ENCODE measurements at places on chromosomes 12 and 14.
A peak's percentile ranks its signal among the peaks of the same experiment; 100 is the strongest.

DNA sequence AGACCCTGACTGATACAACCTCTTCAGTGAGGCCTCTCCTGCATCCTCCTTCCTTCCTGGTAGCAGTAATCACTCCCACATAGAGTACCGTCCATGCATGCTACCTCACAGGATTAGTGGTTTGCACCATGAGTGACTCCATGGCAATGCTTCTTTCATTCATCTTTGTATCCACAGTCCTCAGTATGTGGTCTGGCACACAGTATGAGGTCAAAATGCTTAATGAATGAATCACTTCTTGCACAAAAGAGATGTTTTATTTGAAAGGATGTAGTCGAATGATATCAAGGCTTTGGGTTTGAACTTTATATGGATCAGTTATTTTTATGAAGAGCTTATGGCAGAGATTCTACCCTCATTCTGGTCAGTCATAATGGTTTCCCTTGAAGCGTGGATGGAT, 42.2 kb downstream of the KCNA5 start:
- DNase-seq: no peak

- no peak for DNase-seq
Measured at GRCh38 chr12:29883941-29884554, 100.3 kb upstream of the TMTC1 start.

DNA sequence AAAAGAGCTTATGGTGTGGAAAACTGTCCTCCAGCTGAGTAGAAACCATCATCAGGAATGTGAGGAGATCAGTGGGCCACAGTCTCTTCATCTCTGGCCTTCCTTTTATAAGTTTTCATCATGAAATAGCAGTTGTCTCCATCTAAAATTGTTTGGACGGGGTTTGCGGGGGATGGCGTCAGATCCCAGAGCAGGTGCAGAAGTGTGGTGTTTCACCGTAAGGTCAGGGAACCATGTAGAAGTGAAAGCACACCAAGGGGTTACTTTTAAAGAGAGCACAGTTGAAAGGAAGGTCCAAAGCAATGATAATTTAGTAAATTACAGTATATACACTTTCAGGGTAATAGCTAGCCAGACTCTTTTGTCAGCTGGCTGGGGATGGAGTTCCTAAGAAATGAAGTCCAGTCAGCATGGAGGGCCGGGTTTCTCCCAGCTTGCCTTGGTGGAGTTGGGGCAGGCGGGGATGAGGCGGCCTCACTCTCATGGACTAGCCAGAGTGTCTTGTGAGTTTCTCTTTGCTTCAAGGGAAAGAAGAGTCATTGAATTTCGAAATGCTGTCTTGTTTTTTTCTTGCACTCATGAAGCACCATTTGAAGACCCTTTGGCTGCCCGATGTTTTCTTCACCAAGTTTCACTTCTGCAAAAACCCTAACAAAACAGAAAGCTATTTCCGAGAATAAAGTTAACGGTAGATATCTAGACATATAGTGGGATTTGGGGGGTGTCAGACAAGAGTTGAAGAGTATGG, 100.6 kb downstream of the ETV6 start:
- no peak for DNase-seq

GRCh38 chr14:36293824-36294223, 26.6 kb downstream of the MBIP start:
- DNase-seq: no peak

GRCh38 chr14:34714320-34715126, at the start of gene CFL2:
Gene CFL2 (minus strand): TSS chr14:34714593. CDS start chr14:34714540, 53 bp downstream.
- peak; percentile 35 for DNase-seq

GRCh38 chr12:59651229-59651920, 55.5 kb downstream of the SLC16A7 start:
- DNase-seq: no peak

GRCh38 chr14:104102282-104102914, 16.9 kb downstream of the ASPG start:
- no peak for DNase-seq

DNA sequence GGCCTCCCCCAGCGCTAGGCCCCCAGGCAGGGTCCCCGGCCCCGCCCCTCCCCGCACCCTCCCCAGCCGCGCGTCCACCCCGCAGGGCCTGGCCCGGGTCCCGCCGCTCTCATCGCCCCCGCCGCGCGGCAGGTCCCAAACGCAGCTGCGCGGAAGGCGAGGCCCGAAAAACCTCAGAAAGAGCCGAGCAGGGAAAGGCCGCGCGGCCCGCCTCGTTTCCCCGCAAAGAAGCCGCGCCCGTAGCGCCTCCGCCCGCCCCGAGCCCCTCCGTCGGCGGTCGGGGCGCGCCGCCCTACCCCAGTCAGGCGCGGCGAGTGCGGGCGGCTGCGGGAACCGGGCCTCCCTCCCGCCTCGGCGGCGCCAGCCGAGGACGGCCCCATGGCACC, 324 bp downstream of the POLE start:
- DNase-seq: no peak

DNA sequence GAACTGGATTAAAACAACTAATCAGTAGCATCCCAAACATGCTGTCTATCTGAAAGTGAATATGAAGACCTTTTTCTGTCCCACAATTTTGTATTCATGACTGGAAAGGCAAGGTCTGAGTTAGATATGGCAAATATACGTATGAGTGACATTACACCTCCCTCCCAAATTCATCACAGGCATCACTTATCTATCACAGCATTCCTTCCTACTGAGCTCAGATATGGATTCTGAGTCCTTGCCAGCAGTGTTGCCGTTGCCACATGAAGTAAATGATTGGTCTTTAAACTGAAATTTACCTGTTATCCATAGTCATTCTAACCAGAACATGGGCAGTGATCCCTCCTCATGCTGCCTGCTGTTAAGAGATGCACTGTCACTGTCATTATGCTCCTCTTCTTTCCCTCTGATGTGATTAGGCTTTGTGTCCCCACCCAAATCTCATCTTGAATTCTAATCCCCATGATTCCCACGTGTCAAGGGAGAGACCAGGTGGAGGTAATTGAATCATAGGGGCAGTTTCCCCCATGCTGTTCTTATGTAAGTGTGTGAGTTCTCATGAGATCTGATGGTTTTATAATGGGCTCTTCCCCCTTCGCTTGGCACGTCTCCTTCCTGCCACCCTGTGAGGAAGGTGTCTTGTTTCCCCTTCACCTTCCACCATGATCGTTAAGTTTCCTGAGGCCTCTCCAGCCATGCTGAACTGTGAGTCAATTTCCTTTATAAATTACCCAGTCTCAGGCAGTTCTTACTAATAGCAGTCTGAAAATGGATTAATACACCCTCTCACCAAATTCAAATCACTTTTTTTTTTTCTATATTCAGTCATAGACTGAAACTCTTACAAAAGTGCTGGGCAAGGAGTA, 288.4 kb downstream of the NUAK1 start:
- no peak for DNase-seq

DNA sequence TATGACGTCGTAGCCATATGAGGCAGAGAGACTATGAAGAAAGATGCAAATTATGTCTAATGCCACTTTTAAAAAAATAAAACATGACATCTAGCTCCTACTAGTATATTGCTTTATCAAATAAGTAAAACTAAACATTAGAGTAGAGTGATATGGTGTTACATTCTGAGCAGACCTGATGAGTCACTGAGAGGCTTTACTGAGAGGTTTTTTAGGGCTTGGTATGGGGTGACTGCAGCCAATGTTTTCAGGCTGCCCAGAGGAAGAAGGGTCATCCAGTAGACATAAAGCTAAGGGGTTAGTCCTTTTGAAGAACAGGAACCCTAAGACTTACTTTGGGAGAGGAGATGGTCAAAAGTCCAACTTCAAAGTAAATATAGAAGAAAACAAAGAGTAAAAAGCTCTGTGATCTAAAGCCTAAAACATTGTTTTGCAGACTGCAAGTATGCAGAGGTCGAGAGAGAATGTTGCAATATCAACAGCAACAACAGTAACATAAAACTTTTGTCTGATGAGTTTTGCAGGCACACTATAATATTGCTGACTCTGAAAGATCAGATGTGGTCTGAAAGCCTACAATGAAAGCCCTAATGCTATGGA, 774.7 kb downstream of the TMTC2 start:
- no peak for DNase-seq

GRCh38 chr12:16506394-16506793, 99.6 kb downstream of the LMO3 start:
- DNase-seq: no peak

DNA sequence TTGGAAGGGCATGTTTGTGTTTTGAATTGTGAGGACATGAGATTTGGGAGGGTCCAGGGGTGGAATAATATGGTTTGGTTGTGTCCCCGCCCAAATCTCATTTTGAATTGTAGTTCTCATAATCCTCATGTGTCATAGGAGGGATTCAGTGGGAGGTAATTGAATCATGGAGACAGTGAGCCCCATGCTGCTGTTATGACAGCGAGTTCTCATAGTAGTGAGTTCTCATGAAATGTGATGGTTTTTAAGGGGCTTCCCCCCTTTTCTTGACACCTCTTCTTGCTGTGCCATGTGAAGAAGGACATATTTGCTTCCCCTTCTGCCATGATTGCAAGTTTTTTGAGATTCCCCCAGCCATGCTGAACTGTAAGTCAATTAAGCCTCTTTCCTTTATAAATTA, 260.0 kb downstream of the DUSP6 start:
- DNase-seq: no peak

DNA sequence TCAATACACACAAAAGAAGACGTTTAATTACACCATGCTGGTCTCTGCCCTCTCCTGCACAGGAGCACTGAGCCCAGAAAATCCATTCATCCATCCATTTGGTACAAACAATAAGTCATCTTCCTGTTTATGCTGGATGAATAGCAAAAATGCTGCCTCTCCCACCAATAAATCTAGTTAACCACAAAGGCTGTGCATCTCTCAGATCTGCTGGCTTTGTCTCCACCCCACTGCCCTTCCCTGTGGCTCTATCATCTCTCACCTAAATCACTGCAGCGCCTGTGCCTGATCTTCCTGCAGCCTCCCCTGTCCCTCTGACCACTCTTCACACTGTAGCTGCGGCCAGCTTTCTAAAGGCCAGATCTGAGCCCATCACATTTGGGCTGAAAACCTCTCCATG, 72.9 kb upstream of the DDX11 start:
- DNase-seq: no peak

DNA sequence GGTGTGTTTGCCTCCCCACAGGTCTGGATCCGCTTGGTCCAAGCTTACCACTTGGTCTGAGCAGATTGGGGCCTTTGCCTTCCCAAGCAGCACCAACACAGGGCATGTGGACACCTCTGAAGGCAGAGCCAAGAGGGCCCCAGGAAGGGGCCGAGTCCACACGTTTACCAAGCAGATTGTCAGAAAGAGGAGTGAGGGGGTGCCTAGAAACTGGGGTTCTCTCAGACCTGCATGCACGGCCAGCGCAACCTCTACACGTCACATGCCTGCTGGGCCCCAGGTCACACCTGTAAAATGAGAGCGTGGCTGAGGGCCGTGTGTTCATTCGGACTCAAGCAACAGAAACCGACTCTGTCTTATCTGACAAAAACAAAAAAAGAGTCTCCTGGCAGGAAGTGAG, 96.9 kb downstream of the PAPOLA start:
- no peak for DNase-seq

DNA sequence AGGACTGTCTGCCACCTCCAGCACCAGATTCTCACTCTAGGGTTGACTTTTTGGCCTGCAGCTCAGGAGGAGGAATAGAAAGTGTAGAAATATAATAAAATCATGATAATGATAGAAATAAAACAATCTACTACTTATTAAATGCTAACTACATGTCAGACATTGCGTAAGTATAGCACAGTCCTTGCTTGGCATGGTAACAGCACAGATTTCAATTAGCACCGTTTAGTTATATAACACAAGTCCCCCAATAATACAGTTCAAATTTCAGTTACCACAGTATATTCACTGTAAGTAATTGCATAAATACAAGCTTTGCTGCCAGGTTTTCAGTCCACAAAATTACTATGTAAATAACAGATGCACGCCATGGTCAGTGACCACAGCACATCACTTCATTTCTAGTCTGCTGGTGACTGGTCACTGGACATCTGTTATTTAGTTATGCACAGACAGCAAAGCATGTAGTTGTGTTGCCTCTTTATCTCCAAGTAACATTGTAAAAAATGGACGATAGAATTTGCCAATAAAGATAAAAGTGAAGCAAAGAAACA, 6.5 kb upstream of the GLT8D2 start:
- DNase-seq: no peak

DNA sequence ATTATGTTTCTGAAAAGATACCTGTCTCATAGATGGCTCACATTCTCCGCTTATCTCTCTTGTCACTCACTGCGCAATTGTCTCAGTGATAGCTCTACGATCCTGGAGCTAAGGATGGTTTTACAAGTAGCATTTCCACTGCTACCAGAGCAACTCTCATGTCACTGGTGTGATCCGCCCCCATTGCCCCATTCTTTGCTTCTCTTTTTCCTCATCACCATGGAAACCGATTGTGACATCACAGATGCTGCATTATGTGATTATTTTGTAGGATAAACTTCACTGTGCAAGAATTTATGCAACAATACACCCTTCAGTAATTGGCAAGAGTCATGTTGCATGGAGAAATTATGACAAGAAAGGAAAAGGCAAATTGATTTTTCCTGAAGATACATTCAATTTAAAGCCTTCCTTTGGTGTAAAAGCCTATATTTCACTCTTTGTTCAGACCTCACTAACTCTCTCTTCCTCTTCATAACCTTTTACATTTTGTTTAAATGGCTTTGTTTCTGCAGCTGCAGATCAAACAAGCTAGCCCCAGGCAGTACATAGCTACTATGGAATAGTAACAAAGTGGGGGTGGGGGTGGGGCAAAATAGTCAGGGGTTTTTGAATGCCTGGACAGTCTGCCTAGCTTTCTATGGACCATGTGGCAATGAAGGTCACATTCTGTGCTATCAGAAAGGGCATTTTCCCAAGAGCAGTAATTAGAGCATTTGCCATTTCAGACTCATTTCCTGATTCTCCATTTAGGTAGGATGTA, 539.8 kb downstream of the NRXN3 start:
- DNase-seq: no peak

- DNase-seq: no peak
Measured at GRCh38 chr12:113700943-113701342, 229.3 kb upstream of the LHX5 start.

DNA sequence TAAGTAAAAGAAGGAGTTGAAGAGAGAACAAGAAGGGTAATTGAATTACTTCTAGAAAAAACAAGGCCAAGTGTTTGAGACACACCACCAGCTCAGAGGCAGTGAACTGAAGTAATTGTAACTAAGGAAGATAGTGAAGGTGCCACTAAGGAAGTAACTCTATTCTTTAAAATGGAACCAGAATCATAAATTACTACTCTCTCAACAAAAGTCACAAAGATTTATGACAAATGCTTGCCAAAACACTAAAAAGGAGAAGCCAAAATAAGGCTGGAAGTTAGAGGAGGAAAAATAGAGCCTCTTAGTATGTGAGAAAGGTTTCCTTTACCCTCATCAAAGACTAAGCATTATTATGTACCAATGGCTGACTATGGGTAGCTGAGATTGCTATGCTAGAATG, 208.5 kb downstream of the MDGA2 start:
- DNase-seq: no peak

- no peak for DNase-seq
Measured at GRCh38 chr14:95998656-95999055, 40.5 kb upstream of the C14orf132 start.

GRCh38 chr14:103825101-103825500, 22.3 kb downstream of the PPP1R13B start:
- DNase-seq: no peak
